Stimulated activated CD4-positive, alpha-beta T cell treated with anti-CD3 and anti-CD28 coated beads, Interleukin-1b, Interleukin-23, amount 100 ng/mL, for 1 hour (primary cell): ENCODE measurements at places on chromosomes 16 and 17.

- DNase-seq, result no peak
Observed at GRCh38 chr16:84303023-84303422, 8.3 kb downstream of the WFDC1 start.

- DNase-seq, result no peak
Observed at GRCh38 chr16:30927789-30928378, 4.5 kb downstream of the FBXL19 start.

DNA sequence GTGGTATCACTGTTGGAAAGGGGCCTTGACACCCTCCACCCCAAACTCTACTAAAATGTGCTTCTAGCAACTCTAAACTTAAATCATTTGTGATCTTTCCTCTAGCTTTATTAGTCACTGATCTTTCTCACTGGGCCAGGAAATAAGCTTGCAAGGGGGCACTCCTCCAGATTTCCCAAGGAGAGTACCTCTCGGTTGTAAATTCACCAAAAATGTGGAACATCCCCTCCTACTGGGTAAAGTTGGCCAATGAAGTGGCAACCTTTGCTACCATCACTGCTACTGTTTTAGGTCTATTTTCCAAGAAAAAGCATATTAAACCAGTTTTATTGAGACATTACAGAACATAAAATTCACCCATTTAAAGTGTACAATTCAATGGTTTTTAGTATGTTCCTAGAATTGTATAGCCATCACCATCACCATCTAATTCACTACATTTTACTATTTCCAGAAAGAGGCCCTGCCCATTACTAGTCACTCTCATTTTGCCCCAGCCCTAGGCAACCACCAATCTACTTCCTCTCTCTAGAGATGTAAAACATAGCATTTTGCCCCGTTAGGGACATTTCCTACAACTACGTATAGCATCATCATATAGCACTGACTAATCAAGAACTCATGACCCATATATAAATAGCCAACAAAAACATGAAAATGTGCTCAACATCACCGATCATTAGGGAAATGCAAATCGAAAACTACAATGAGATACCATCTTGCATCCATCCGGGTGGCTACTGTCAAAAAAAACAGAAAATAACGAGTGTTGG, 44.6 kb upstream of the ADCY9 start:
- DNase-seq, result no peak

DNA sequence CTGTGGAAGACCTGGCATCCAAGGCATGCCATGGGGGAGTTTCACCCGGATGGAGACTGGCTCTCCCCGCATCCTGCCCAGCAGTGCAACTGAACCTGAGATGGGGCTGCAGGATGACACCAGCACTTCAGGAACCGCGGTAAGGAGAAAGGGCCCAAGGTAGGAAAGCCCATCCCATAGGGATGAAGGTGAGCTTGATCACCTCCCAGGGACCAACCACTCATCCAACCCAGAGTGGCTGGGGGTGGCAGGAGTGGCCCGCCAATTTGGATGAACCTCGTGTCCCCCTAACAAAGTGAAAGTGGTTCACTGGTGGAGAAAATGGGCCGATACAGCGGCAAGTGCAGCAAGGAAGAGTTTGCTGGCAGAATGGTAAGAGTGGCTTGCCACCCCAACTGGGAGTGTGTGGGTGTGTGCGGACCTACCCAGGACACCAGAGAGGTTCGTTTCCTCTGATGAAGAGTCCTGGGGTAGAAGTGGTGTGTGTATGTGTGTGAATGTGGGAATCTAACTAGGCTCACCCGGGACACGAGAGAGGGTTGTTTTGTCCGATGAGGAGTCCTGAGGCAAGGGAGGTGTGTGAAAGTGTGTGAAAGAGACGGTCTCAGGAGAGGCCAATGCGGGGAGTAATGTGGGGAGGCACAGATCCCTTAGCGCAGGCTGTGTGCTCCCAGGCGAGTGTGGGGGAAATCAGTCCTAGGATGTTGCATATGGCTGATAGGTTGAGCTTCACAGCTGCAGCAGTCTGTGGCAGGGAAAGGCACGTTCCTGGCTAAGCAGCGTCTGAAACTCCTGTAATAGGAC, 22.6 kb downstream of the ACSM1 start:
- no peak for DNase-seq

DNA sequence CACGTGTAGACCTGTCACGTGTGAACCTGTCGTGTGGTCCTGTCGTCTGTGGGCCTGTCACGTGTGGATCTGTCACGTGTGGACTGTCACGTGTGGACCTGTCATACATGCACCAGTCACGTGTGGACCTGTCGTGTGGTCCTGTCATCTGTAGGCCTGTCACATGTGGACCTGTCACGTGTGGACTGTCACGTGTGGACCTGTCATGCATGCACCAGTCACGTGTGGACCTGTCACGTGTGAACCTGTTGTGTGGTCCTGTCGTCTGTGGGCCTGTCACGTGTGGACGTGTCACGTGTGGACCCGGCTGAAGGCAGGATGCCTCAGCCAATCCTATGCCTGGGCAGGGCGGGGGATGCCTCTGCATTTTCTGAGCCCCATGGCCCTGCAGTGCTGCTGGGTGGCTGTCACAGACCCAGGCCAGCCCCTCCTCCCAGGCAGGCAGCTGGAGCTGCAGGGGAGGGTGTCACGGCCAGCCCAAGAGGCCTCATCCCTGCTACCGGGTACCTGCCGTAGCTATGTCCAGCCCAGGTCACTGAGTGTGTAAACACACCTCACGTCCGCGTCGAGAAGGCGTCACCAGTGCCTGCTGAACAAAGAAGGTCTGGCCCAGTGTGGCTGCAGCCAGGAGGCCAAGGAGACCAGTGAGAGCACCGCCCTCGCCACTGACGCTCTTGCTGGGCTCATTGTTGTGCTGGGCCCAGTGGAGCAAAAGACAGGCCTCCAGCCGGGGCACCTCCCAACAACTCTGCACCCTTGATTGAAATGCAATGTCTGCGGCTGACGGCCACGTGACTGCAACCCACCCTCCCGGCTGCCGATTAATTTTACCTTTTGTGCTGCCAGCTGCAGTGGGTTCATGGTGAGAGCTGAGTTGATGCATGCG, 18.6 kb upstream of the ACSF3 start:
- DNase-seq, result no peak

DNA sequence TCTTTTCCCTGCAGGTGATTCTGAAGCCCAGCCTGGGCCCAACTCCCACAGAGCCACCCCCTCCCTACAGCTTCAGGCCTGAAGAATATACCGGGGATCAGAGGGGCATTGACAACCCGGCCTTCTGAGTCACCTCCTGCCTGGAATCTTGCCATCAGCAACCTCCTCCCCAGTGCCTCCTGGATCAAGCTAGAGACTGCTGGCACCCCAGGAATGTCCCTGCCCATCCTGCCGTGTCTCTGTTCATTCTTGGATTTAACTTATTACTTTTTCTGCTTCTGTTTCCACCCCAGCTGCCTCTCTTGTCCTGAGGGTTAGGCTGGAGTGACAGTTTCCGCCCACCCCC, 4.9 kb downstream of the TMEM92 start:
- DNase-seq, result no peak

DNA sequence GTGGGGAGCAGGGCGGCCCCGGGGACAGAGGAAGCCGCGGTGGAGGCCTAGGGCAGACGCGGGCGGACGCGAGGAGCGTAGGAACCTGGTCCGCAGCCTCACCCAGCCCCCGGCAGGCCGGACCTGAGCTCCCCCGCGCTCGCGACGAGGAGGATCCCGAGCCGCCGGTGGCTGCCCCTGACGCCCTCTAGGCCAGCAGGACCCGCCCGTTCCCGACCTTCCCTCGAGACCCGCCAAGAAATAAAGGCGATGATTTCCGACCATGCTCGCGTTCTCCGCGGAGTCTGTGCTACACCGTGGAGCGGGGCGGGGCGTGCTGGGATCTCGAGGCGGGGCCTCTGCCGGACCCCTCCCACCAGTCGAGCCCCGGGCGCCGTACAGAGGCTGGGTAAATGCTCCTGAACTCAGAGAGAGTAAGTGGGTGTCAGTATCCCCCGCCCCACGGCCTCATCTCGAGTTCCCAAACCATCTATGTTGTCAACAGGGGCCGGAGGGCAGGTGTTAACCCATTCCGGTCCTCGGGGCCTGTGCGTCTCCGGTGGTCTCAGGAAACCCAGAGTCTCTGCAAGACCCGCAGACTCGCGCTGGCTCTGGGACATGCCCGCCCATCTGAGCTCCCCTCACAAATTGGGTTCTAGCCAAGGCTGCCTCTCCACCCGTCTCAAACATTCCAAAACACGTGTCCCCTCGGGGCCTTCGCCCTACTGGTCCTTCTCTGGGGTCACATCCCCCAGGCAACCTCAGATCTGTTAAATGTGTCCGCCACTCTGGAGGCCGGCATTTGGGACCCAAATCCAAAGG, 13.7 kb downstream of the SYCE1L start:
- DNase-seq, result peak; percentile 36

- DNase-seq, result no peak
Observed at GRCh38 chr17:80826955-80827645, 164.5 kb upstream of the CHMP6 start.
